Daoy (cell line): ENCODE measurements at places on chromosomes 5 and 9. TPM values are rescaled to one million over a fixed set of nuclear protein-coding genes. Genes with fewer than 3 reads are reported as not detected.

Gene SERF1A
- 10.2 and 13.2 TPM in 2 replicates for total RNA-seq

Gene SH3GLB2
- 19.0 and 21.8 TPM in 2 replicates for total RNA-seq

GRCh38 chr5:164054461-164054860, 549.0 kb downstream of the MAT2B start:
- no peak for DNase-seq

- no peak for DNase-seq
These were observed 7.9 kb upstream of the LHX6 start for GRCh38 chr9:122236681-122237080.

GRCh38 chr9:119841016-119841415, 471.8 kb upstream of the BRINP1 start:
- DNase-seq = no peak
